ENCODE measurements at places on chromosomes 4 and X. TPM values are rescaled to one million over a fixed set of nuclear protein-coding genes. Genes with fewer than 3 reads are reported as not detected.

GRCh38 chr4:48290146-48290772, 20.6 kb upstream of the TEC start:
- H3K4me3 ChIP-seq, result no peak overlapping the region
- no peak overlapping the region for H3K27ac ChIP-seq
- no peaks in the 10 kb centered on the region for H3K4me1 ChIP-seq
- peaks cover 1% of the 10 kb centered on the region for H3K36me3 ChIP-seq
- DNase-seq, result no peak

GRCh38 chr4:55386073-55386472, 9.7 kb upstream of the TMEM165 start:
- no peak for DNase-seq
- H3K4me3 ChIP-seq, result no peak overlapping the region
- H3K36me3 ChIP-seq, result no peaks in the 10 kb centered on the region

DNA sequence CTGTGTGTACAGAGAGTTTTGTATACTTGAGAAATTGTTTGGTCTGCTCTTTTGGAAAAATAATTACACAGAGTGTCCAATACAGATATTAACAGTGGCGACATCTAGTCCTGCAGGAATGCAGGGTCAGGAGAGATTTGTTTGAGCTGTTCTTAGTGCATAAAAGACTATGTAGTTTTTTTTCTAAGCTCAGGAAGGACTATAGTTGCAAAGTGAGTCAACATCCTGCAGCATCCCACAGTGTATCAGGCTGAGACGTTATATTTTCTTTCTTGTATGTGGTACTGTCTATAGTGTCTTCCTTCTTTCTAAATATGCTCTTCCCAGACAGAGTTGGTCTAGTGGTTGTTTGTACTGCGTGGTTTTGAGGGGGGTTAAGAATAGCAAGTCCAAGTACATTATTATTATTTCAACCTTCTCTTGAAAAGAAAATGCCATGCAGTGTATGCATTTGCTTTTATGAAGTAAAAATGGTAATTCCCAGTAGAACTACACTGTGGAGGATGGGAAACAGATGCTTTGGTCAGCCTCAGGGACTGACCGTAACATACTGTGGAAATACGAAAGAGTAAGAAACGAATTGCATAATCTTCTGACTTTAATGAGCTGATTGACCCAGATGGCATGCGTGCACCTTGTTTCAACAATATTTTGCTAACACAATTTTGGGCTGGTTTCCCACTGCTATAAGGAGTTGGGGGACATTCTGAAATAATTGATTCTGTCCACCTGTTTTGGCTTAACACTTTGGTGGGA, 67.4 kb downstream of the DMP1 start:
- DNase-seq, result no peak
- peaks cover under 1% of the 10 kb centered on the region for H3K27me3 ChIP-seq
- H3K27ac ChIP-seq, result no peak overlapping the region
- no peaks in the 10 kb centered on the region for H3K4me1 ChIP-seq

GRCh38 chr4:186931519-186931918, 207.9 kb upstream of the FAT1 start:
- H3K36me3 ChIP-seq, result no peaks in the 10 kb centered on the region
- H3K4me1 ChIP-seq, result no peaks in the 10 kb centered on the region
- no peak for DNase-seq
- no peak overlapping the region for H3K4me3 ChIP-seq

DNA sequence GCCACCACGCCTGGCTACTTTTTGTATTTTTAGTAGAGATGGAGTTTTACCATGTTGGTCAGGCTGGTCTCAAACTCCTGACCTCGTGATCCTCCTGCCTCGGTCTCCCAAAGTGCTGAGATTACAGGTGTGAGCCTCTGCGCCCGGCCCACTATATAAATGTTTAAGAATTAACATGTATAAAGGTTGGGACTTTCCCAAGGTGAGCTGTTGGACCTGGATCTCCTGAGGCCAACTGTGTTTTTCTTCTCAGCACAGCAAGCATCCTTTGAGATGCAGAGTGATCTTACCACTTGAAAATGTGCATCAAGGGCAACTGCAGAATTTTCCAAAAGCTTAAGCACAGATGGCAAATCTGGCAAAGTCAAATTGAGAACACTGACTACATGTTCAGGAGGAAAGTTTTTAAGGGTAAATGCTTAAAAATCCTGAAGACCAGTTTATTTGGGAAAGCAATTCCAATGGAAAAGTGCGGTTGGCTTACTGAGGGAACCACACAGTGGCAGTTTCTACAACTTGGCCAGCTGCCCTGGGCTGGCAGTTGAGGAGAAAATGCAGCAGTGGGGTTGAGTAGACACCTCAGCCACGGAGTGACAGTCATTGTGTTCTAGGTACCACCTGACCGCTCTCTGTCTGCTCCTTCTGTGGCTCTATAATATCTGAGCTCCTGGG, 168.9 kb downstream of the CBR4 start:
- no peaks in the 10 kb centered on the region for H3K36me3 ChIP-seq
- no peak overlapping the region for H3K27ac ChIP-seq
- peaks cover 11% of the 10 kb centered on the region for H3K27me3 ChIP-seq
- H3K4me1 ChIP-seq, result no peaks in the 10 kb centered on the region
- H3K4me3 ChIP-seq, result no peak overlapping the region

- no peak overlapping the region for H3K4me3 ChIP-seq
- peaks cover 3% of the 10 kb centered on the region for H3K27me3 ChIP-seq
- H3K4me1 ChIP-seq, result no peaks in the 10 kb centered on the region
- DNase-seq, result no peak
- no peak overlapping the region for H3K27ac ChIP-seq
Observed at GRCh38 chr4:31125061-31125460, 404.9 kb downstream of the PCDH7 start.

Gene SGMS2
- total RNA-seq, result not detected

DNA sequence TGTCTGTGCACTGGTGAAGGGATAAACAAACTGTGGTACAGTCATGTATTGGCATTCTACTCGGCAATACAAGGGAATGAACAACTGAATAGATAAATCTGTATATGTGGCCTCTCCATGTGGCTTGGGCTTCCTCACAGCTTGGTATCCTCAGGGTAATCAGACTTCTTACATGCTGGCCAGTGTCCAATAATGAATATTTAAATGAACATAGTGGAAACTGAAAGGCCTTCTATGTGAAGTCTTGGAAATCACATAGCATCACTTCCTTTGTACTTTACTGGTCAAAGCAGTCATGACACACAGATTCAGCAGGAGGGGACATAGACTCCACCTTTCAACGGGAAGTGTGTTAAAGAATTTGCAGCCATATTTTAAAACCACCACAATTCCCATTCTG, 33.4 kb upstream of the GPR101 start:
- H3K36me3 ChIP-seq, result no peaks in the 10 kb centered on the region
- H3K4me1 ChIP-seq, result no peaks in the 10 kb centered on the region
- DNase-seq, result no peak
- H3K4me3 ChIP-seq, result no peak overlapping the region
- no peak overlapping the region for H3K27ac ChIP-seq

Measured in naive thymus-derived CD8-positive, alpha-beta T cell (primary cell).